Calu3 (cell line): ENCODE measurements at places on chromosomes 11 and 22. TPM values are rescaled to one million over a fixed set of nuclear protein-coding genes. Genes with fewer than 3 reads are reported as not detected.

The C11orf42 gene
- total RNA-seq, result not detected in 2 replicates

GRCh38 chr22:44390613-44390970 is 77.8 kb upstream of the SHISAL1 start:
- DNase-seq, result no peak

DNA sequence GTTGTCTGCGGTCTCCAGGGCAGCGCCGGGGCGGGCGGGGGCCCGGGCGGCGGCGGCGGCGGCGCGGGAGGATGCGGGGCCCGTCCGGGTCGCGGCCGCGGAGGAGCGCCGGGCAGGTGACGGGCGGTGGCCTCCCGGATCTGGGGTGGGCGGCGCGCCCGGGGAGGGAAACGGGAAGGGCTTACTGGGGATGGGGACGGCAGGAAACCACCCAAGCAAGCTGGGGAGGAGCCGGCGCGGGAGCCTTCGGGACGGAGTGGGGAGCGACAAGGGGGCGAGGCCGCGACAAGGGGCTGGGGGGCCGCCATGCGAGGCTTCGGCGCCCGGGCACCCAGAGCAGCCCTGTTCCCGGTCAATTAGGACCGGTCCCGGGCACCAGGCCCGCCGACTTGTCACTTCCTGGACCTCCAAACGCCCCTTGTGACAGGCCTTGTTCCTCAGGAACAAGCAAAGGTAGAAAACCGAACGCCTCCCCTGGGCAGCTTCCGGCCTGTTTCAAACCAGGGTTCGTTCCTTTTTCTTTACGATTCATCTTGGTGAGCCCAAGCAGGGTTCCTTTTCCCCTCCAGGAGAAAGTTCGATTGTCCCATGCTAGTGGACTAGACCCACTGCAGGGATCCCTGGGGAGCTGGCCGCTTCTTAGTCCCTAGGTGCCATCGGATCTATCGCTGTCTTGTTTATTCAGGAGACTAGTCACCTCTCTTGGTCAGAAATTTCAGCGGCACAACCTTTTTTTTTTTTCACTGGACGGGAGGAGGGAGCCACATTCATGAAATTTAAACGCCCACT is 492 bp downstream of the JHY start:
- DNase-seq, result peak; percentile 38

DNA sequence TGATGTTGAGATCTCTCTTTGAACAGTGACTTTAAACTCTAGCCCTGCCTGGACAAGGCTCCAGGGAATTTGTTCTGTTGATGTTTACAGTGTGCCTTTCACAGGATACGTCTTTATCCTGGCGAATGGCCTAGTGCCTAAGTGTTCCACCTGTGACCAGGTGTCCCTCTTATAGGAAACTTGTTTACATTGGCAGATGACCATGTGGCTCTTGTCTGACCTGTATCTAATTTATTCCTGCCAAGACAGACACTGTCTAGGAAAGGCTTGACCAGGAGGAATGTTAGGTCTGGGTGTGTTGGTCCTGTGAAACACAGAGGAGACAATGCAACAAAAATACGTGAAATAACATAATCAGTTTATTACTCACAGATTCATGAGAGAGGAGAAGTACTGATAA is 875.6 kb downstream of the METTL15 start:
- no peak for DNase-seq

The PANX2 gene
- total RNA-seq, result 1.6 and 2.0 TPM in 2 replicates

The WEE1 gene
- 50.7 and 53.6 TPM in 2 replicates for total RNA-seq

The OR10A2 gene
- not detected in 2 replicates for total RNA-seq
